CD4-positive, alpha-beta T cell treated with Interleukin-4 for 1 hour (primary cell): ENCODE measurements at places on chromosomes 6 and 20.

- no peak for DNase-seq
Measured at GRCh38 chr6:37454420-37455140, 21.6 kb downstream of the CMTR1 start.

- DNase-seq = peak; percentile 66
Measured at GRCh38 chr6:90425161-90425641, 128.6 kb upstream of the BACH2 start.

GRCh38 chr6:102402635-102403329, 1009.3 kb downstream of the GRIK2 start:
- DNase-seq = no peak

DNA sequence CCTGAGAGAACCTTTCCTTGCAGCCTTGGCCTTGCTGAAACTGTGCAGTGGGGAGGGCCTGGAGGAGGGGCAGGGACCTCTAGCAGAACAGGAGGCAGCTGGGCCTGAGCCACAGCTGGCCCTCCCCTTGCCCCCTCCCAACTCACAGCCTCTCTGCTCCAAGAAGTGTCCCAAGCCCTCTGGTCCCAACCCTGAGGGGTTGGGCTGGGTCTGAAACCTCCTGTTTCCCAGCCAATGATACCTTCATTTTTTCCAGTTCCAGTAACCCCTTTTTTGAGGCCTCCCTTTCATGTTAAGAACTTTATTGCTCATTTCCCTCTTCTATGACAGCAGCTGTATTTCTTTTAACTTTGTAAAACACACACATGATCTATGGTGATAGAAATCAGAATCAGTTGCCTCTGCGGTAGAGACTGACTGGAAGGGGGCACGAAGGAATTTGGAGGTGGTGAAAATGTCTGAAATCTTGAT, 17.9 kb upstream of the ARMC12 start:
- DNase-seq = no peak

GRCh38 chr20:13041574-13042457, 33.0 kb downstream of the SPTLC3 start:
- no peak for DNase-seq
